Parietal lobe (tissue), 2 donors: ENCODE measurements at places on chromosomes 2 and 18. TPM values are rescaled to one million over a fixed set of nuclear protein-coding genes. Genes with fewer than 3 reads are reported as not detected.

Gene PNO1
- total RNA-seq: 7.2 TPM

Gene FBLN7
- 2.5 TPM for total RNA-seq

Gene PJVK
- 11.0 TPM for total RNA-seq

Gene CAPN13
- total RNA-seq: 0.31 TPM

Gene KCTD18
- total RNA-seq: 10.6 TPM

Gene SIX3
- 0.31 TPM for total RNA-seq

Gene RAB6D
- 0.31 TPM for total RNA-seq

Gene SERPINB2
- total RNA-seq: not detected

Gene NGEF
- 33.5 TPM for total RNA-seq

Gene DES
- not detected for total RNA-seq

Gene CROCC2
- under 0.01 TPM for total RNA-seq

Gene MYO3B
- total RNA-seq: 0.94 TPM

Gene MYL12B
- total RNA-seq: 143 TPM

Gene RTP5
- 3.1 TPM for total RNA-seq

Gene PAX3
- not detected for total RNA-seq

Gene B3GNT7
- total RNA-seq: 1.3 TPM

Gene BMP10
- not detected for total RNA-seq

Gene PAIP2B
- total RNA-seq: 14.1 TPM

Gene CFAP53
- total RNA-seq: 1.6 TPM

Gene CWC22
- total RNA-seq: 23.8 TPM

Gene LYG2
- total RNA-seq: not detected

Gene C2orf80
- 21.0 TPM for total RNA-seq

Gene GBX2
- total RNA-seq: not detected

Gene CKAP2L
- 4.7 TPM for total RNA-seq

Gene POTEE
- under 0.01 TPM for total RNA-seq

Gene HNMT
- total RNA-seq: 54.1 TPM

Gene ABCG5
- not detected for total RNA-seq

Gene BCL11A
- 313 TPM for total RNA-seq

Gene KCNIP3
- 15.3 TPM for total RNA-seq

Gene PASK
- 21.9 TPM for total RNA-seq

Gene GDF7
- 0.31 TPM for total RNA-seq

Gene ERICH2
- total RNA-seq: not detected
